ENCODE measurements at places on chromosomes 11 and 22. TPM values are rescaled to one million over a fixed set of nuclear protein-coding genes. Genes with fewer than 3 reads are reported as not detected.

The UPB1 gene
- total RNA-seq = 0.83 TPM

The MUC6 gene
- total RNA-seq = not detected

The PHF21B gene
- not detected for total RNA-seq

The USP2 gene
- 0.89 TPM for total RNA-seq

The P2RY6 gene
- not detected for total RNA-seq

The LRRC4C gene
- not detected for total RNA-seq

The C11orf16 gene
- total RNA-seq = not detected

The CCDC87 gene
- total RNA-seq = not detected

The CCDC81 gene
- 0.51 TPM for total RNA-seq

The TCN1 gene
- total RNA-seq = not detected

The MS4A12 gene
- total RNA-seq = not detected

The ARFIP2 gene
- 40.7 TPM for total RNA-seq

The SHANK2 gene
- not detected for total RNA-seq

The SERPING1 gene
- not detected for total RNA-seq

The MRGPRE gene
- not detected for total RNA-seq

The SCGB1D2 gene
- not detected for total RNA-seq
